ENCODE measurements at places on chromosomes 5 and 9.

DNA sequence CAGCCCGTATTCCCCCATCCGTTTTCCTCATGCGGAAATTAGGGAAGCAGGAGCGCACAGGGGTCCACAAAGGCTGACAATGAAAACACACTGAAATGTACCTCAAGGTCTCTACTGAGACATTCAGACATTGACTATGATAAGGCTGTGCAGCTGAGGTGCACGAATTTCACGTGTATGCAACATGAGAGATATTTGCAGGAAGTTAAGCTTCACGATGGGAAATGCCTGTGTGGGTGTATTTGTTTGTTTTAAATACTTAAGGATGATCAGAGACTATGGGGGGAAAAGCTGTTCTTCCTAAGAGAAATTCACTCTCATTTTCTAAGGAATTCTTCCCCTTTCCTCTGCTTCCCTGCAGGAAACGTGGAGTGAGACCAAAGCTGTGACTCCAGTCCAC lies 2.6 kb upstream of the SPATA31E1 start:
- DNase-seq: no peak

DNA sequence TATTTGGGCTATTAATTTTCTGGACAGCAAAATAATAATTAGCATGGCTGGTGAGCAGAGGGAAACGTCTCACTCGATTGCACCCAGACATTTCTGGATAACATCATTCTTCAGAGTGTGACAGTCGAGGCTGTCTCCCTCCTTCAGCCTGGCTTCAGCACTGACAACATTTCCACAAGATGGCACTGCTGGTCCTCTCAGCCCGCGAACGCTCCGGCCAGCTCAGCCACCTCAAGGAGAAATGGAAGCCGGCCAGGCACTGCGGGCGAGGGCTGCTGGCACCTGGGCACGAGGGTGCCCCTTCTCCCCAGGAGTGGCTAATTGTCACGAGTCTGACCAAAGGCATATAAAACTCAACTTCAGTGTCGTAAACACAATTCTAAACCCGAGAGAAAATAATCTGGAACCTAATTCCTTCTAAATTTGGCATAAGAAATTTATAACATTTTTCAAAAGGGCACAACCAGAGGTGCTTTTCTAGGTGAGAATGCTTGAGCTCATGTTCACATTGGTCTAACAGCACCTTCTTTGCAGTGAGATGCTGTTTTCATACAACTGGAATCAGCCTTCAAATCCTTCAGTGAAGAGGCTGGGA lies 65.9 kb downstream of the DAP start:
- DNase-seq: no peak

GRCh38 chr9:34656992-34657391 lies 5.0 kb downstream of the IL11RA start:
- no peak for DNase-seq

DNA sequence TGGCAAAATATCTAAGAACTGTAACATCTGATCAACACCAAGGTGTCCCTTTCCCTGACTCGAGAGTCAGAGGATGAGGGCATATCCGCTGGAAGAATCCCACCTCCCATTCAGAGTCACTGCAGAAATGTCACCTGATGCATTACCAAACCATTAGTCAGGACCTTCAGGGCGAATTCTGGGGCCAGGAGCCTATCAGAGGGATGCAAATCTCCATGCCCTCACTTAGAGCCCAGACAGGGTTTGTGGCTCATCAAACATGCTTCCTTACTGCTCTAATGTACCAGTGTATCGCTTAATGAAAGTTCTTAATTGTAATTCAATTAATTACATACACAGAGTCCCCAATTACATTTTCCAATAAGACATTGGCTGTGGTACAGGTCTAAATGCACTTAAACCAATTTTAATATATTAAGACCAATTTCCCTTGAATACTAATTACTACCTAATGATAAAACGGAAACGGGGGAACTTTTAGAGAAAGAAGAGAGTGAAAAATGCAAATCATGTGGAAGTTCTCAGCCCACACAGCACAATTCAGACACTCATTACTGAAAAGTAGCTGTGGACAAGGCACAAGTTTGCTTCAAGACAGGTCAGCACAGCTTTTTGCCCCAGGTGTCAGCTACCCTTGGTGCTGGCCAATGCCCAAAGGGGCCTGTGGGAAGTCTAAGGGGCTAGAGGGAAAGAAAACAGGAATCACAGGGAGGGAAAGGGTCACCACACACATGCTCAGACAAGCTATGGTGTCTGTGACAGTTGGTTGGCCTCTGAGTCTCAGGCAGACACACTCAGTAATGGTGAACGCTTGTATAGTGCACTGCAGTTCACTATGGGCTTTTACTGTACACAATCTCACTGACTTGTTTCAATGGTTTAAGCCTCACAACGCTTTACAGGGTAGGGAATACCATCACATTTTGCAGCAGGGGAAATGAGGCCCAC lies 211.6 kb downstream of the MAPKAP1 start:
- no peak for DNase-seq

DNA sequence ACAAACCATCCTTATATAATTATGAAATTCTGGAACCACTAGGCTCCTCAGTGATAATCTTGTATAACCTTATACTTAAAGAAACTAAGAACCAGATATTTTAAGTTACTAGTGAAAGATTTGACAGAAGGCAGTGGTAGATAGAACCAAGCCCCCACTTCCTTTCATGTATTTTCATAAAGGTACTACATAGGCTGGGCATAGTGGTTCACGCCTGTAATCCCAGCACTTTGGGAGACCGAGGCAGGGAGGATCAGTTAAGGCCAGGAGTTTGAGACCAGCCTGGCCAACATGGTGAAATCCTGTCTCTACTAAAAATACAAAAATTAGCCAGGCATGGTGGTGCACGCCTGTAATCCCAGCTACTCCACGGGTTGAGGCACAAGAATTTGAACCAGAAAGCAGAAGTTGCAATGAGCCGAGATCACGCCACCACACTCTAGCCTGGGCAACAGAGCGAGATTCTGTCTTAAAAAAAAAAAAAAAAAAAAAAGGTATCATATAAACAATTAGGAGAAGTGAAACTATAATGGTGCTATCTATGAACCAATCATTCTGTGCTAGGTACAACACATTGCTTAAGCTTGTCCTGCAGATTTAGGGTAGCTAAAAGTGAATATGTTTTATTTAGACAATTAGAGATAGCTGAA lies 27.9 kb upstream of the DTWD2 start:
- DNase-seq: no peak

DNA sequence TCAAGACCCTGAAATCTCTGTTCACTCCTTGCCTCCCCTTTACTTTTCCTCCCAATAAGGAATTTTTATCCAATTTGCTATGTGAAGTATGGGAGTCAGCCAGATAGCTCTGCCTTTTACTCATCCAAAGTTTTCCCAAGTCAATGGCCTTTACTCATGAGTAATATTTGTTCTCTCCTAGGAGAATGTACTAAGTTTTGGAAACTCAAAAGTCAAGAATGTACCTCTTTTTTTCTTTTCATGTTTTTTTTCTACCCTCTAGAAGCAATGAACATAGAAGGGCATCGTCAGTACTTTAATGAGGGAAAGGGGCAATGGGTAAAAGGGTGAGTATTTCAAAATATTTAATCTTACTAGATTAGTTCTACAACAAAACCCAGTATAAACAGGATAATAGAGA lies 140.2 kb upstream of the SGCD start:
- no peak for DNase-seq

All from activated CD4-positive, CD25-positive, alpha-beta regulatory T cell treated with anti-CD3 and anti-CD28 coated beads, Interleukin-2, amount 50 U/mL, for 72 hours (primary cell).